ENCODE measurements at places on chromosomes 2 and 18.

DNA sequence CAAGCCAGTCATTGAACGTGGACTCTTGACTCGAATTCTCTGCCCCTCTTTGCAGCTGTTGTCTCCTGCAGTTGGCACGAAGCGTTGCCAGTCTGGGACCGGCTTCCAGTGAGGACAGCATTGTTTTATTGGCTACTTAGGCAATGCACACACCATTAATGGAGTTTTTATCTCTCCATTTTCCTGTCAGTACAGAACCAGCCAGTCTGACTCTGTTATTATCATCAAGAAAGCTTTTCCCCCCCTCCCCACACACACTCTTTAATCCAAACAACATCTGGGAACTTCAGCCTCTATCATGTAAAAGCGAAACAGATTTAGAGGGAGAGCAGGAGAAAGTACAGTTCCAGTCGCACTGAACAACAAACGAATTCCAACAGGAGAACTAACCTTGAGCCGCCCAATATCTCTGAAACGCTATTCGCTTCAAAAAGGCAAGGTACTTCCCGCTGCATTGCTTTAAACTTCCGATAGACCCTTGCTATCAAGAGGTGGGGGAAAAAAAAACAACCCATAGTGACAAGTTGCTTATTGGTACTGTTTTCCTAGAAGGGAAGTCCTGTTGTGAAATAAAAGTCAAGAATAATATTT is 38.2 kb downstream of the ACVR1 start:
- no peak for DNase-seq
- H3K4me3 ChIP-seq: no peak overlapping the region
- no peaks in the 10 kb centered on the region for H3K27me3 ChIP-seq
- peaks cover 29% of the 10 kb centered on the region for H3K4me1 ChIP-seq

GRCh38 chr2:949384-950079 is 1.1 kb upstream of the SNTG2 start:
- no peak for DNase-seq
- peaks cover 4% of the 10 kb centered on the region for H3K27me3 ChIP-seq
- H3K4me1 ChIP-seq: peaks cover 3% of the 10 kb centered on the region

GRCh38 chr18:11432360-11432811 is 177.0 kb upstream of the SLC35G4 start:
- DNase-seq: no peak
- H3K27ac ChIP-seq: no peak overlapping the region
- no peaks in the 10 kb centered on the region for H3K36me3 ChIP-seq
- H3K4me1 ChIP-seq: no peaks in the 10 kb centered on the region

- no peaks in the 10 kb centered on the region for H3K27me3 ChIP-seq
- H3K27ac ChIP-seq: no peak overlapping the region
- peaks cover 8% of the 10 kb centered on the region for H3K4me1 ChIP-seq
- DNase-seq: no peak
- no peak overlapping the region for H3K4me3 ChIP-seq
These were observed 417.7 kb upstream of the SLC14A2 start for GRCh38 chr18:45197526-45197970.

- H3K36me3 ChIP-seq: no peaks in the 10 kb centered on the region
- H3K27me3 ChIP-seq: no peaks in the 10 kb centered on the region
- no peak overlapping the region for H3K4me3 ChIP-seq
- H3K4me1 ChIP-seq: no peaks in the 10 kb centered on the region
These were observed 484.4 kb downstream of the ZNF804A start for GRCh38 chr2:185082749-185083148.

- no peak for DNase-seq
- no peak overlapping the region for H3K27ac ChIP-seq
- no peak overlapping the region for H3K4me3 ChIP-seq
- H3K27me3 ChIP-seq: no peaks in the 10 kb centered on the region
- peaks cover 16% of the 10 kb centered on the region for H3K4me1 ChIP-seq
These were observed 168.2 kb upstream of the MYCN start for GRCh38 chr2:15772086-15772595.

GRCh38 chr2:97994476-97994875 is 1.3 kb downstream of the TMEM131 start:
- no peaks in the 10 kb centered on the region for H3K36me3 ChIP-seq
- no peak for DNase-seq
- H3K4me1 ChIP-seq: peaks cover 11% of the 10 kb centered on the region
- no peak overlapping the region for H3K4me3 ChIP-seq
- no peak overlapping the region for H3K27ac ChIP-seq
